Tongue (tissue), 3 donors: ENCODE measurements at places on chromosomes 4 and X.

DNA sequence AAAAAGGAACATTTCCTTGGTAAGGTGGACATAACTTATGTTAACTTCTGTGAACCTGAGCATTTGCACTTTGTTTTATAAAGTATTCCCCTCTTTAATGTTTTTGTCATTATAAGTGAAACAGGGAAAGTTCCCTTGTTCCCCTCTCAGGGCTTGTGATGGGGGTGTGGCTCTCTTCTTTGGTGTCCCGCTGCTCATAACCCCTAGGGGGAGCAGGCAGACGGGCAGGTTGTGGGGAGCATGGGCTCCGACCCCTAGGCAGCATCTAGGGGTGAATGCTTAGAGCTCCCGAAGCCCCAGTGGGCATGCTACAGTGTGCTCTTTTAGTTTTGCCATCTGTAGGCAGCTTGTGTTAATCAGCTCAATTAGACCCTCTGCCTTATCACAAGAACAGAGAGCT, 200.4 kb downstream of the DACH2 start:
- DNase-seq = no peak

- no peak for DNase-seq
These were observed 8.3 kb upstream of the GRPEL1 start for GRCh38 chr4:7075962-7076695.

- no peak for DNase-seq
These were observed 37.3 kb downstream of the SLIT2 start for GRCh38 chr4:20288846-20289512.

GRCh38 chr4:148653681-148654080, 211.5 kb upstream of the NR3C2 start:
- DNase-seq = no peak

DNA sequence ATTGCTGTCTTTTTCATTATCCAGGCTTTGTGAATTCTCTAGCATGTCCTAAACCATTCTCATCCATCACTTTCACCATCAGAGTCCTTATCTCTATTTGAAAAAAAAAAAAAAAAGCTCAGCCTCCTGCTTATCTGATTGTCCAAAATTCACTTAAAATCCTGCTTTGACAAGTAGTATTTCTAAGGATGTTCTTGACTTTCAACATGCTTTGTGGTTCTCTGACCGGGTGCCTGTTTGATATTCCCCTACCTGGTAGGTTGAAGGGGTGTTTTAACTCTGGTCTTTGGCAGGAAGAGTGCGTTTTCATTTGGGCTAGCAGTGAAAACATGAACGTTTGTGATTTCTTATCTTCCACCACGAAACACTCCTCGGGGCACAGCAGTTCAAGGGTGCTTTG, 17.3 kb upstream of the BBS12 start:
- DNase-seq = no peak

GRCh38 chr4:154998284-154998683, 210.2 kb upstream of the NPY2R start:
- DNase-seq = no peak

DNA sequence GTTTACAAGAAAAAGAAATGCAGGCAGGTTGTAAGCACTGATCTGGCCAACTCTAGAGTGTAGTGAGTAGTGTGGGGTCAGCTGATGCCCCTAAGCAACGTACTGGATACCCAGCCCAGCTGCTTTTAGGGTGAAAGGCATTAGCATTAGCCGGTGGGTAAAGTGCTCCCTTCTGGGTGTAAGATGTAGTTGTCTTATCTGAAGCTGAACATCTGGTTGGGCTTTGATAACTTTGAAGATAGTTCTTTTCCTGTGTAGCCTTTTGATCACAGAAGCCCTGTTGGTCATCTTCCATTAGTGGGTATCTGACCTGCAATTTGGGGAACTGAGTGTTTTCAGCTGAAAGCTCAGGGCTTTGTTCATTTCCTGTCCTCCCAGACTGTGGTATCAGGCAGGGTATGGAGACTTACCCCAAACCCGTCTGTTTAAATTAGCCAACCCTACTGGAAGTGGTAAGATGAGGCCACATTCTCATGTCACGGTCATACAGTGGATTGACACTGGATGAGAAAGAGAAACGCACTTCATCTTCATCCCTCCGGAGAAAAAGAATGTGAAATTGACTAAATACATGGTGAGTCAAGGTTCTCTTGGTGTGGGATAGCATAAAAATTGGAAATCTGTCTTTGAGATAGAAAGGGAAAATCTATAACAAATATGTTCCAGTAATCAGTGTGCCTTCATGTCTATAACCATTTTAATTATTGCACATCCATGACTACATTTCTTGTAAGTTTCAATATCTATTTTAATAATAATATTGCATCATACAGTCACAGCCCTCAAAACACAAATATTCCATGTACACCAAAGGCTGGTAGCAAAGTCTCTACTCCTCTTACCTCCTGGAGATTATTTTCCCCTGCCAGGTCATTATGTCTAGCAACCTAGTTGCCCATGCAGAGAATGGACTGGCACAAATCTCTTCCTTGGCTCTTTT, 8.7 kb downstream of the RHOH start:
- DNase-seq = no peak

DNA sequence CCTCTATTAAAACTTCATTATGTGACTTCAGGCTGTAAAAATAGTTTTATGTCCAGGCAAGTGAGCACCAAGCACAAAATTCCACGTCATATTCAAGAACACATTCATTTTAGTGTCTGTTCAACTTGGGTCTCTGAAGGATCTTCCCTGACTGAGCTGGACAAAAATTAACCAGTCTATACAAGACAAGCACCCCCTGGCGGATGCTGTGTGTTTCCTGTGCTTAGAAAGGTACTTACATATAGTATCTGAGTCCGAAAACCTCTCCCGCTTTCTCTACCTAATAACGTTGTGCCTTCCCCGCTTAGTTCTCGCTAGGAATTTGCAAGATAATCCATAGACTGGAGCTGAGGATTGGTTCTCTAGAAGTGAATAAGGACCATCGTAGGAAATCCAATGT, 2214.5 kb upstream of the TENM3 start:
- peak; percentile 54 for DNase-seq

DNA sequence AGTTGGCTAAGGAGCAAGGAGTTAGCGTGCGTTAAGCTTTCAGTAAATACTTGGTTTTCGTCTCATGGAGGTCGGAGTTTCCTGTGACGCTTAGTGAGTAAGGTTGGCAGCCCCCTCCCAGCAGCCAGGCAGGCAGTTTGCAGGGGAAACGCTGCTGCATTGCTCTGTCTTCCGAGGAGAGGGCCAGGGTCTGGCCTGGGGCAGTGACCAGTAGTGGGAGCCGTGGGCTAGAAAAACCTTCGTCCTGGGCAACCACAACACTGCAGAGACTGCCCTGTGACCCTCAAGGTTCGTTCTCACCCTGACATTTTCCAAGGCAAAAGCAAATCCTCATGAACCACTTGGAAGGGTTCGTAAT, 432 bp downstream of the TMEM175 start:
- DNase-seq = no peak
